ENCODE measurements at places on chromosomes 16 and 17.
A peak's percentile ranks its signal among the peaks of the same experiment; 100 is the strongest.

DNA sequence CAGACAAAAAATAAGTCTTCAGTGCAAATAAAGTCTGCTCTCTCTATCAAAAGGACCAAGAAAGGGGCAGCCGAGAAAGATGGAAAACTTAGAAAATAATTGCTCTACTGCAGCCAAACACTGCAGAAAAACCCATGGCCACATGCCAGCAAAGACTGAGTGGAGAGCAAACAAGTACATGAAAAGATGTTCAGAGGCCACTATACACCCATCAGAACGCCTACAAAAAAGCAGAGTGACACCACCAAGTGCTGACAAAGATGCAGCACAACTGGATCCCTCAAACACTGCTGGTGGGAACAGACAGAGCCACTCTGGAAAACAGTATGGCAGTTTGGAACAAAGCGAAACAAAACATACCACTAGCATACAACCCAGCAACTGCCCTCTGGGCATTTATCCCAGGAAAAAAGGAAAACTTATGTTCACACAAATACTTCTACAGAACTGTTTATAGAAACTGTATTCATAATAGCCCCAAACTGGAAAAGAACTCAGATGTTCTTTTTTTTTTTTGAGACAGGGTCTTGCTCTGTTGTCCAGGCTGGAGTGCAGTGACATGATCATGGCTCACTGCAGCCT, 36.7 kb downstream of the KIAA0753 start:
- peak; percentile 8 for DNase-seq

DNA sequence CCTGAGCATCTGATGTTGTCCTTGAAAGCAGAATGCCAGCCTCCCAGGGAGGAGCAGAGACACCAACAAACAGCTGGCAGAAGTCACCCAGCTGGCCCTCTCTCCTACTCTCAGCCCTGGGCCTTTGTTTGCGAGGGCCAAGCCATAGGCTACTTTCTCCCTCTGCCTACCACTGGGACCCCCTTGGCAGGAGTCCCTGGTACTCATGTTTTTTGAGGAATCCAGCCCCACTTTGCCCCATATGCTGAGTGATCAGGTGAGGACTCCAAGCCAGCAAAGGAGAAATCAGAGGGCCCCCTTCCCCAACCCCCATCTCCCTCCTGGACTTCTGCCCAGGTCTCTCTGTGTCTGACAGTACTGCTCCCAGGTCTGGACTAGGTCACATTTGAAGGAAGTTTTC, 121.9 kb downstream of the USP31 start:
- no peak for DNase-seq

- DNase-seq: no peak
Observed at GRCh38 chr17:17345686-17346427, 42.7 kb downstream of the NT5M start.

DNA sequence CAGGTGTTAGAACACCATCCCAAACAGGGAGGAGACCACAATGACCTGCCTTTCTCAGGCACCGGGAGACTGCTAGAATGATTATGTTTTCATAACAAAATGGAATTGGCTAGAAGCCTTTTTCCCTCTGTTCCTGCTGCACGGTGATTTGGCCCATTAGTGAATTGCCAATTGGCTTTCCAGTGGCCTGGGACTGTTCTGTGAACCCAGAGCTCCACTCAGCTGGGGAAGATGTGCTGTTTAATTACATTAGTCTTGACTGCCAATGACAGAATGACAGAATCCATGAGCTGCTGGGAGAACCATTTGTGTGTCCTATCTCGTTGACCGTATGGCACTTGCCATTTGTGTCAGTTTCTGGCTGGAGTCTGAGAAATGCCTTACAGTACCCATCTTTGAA, 242.9 kb downstream of the CDH11 start:
- no peak for DNase-seq

DNA sequence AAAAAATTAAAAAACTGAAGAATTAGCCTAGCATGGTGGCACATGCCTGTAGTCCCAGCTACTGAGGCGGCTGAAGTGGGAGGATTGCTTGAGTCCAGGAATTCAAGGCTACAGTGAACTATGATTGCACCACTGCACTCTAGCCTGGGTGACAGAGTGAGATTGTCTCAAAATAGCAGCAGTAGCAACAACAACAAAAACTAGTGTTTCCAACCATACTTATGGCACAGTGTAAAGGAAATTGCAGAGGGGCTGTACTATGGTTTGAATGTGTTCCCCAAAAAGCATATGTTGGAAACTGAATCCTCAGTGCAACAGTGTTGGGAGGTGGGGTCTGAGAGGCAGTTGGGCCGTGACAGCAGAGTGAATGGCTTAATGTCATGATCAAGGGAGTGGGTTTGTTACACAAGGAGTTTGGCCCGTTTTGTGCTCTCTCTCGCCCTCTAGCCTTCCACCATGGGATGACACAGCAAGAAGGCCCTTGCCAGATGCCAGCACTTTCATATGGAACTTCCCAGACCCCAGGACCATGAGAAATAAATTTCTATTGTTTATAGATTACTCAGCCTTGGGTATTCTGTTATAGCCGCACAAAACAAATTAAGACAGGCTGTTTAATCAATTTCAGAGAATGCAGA, 70.0 kb downstream of the PGS1 start:
- DNase-seq: no peak

GRCh38 chr17:68777243-68777855, 176.2 kb upstream of the FAM20A start:
- DNase-seq: peak; percentile 91

- DNase-seq: no peak
Observed at GRCh38 chr16:57531635-57532265, 4.6 kb downstream of the CCDC102A start.

GRCh38 chr17:32546031-32546444, 59.2 kb downstream of the CDK5R1 start:
- DNase-seq: peak; percentile 78

GRCh38 chr17:33550261-33550660, 257.2 kb upstream of the ASIC2 start:
- no peak for DNase-seq

DNA sequence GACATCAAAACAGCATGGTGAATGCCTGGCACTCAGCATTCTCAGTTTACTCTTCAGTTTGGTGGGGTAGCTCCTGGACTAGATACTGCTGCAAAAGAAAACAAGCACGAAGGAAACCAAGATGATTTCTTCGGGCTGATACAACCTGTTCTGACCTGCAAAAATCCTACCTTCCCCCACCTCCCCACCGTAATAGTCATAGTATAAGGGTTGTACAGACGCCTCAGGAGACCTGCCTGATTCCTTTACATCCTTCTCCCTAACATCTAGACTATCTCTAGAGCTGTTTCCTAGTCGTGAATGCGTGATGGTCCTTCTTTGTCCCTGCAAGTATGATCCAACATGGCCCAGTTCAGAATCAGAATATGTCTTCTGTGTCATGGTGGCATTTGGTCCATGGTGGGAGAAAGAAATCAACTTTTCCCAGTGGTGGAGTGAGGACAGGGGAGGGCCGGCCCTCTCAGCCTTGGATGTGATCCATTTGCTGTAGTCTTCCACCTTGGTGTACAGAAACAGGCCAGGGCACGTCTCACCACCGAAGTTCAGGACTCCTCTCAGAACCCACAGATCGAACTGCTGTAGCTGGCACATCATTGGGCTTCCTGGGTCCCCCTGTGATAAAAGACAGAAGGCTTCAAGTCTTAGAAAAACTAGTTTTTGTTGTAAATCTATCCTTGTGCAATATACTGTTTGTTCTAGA, 14.5 kb downstream of the PRSS54 start:
- DNase-seq: no peak

DNA sequence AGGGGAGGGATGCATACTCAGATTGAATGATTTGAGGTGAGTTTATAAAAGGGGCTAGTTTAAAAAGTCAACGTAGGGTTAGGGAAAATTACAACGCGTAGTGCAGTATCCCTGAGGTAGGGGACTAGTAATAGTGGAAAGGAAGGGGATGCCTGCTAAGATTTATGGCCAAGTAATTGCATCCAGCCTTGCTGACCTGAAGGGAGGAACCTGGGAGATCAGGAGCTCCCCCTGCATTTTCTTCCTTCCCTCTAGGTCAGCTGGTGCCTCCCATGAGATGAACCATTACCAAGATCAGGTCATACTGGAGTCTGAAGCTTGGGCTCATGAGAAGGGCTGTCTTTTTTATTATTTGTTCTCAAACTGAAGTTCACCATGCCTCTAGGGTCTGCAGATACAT, 606.6 kb downstream of the TMEM114 start:
- no peak for DNase-seq

DNA sequence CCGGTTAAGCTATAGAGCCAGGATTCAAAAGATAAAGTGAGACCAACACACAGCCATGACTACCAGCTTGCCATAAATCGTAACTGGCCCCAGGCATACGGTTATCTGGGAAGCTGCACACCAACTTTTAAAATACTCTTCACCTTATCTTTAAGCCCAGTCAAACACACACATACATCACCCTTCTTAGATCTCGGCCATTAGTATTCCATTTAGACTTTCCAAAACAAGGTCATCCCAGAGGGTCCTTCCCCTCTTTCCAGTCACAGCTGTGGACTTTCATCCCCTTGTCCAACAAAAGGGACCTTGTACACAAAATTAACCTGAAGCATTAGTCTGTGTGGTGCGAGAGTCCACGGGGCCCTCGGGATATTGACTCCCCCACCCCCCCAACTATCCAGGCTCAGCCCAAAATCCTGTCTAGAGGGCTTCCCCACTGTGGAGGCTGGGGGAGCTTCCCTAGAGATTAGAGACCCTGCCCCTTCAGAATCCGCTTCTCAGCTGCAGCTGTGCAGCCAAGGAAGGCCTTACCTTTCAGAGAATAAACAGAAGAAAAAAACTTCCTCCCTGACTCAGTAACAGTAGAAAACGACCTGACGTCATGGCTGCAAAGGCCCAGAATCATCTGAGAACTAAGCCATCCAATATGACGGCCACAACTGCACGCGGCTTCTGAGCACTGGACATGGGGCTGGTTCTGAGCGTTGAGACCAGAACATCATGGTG, 9.9 kb downstream of the ZFHX3 start:
- DNase-seq: no peak

- no peak for DNase-seq
Observed at GRCh38 chr17:66570447-66571195, 264.3 kb upstream of the CACNG5 start.

DNA sequence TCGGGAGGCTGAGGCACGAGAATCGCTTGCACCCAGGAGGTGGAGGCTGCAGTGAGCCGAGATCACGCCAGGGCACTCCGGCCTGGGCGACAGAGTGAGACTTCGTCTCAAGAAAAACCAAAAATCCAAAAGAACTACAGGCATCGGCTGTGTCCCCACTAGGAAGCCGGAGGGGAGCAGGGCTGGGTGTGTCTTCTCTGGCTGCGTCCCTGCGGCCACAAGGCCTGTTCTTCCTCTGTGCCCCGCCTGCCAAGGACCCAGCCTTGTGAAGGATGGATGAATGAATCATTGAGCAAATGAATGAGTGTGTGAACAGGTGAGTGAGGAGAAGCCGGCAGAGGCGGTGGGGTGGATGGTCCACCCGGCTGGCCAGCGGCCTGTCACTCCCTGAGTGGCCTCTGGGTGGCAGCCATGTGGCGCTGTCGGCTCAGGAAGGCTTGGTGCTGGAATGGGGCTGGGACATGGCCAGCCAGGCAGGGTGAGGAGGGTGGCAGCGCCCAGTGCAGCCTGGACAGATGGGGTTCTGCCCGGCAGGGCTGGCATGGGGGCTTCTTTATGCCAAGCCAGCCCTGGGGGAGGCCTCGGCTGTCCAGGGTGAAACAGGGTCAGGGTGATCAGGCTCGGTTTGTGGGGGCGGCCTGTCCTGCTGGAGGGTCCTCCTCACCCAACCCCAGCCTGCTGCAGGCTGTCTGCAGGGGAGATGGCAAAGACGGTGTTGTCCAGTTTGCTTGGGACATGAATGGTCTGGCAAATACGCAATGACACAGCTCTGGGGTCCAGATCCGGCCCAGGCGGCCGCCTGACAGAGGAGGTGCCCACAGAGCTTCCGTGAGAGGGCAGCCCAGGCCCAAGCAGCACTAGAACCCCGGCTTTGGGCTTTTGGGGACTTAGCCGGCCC, 21.7 kb downstream of the SLC25A10 start:
- peak; percentile 33 for DNase-seq

DNA sequence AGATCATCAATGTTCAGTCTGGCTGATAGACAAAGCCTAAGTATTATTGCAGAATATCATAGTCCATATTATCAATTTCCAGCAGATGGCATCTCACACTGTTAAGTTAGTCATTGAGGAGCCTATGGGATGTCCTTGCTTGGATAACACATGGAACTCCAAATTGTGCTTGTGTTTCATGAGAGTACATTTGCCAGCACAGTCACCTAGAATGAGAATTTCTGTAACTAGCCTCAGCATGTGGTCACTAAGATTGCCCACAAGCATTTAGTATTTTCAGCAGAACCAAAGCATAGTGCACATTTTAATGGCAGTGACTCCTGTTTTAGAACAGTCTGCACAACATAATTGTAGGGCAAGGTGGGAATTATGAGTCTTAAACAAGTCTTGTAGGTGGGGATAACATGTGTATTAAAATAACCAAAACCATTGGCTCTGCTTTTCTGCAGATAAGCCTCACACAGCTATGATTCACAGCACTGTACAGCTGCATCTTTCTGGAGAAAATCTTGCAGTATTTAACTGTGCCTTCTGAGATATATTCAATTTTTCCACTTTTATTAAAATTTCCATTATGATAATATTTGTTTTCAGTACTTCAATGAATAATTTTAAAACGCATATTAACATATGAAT, 882.8 kb upstream of the SOX9 start:
- DNase-seq: no peak

DNA sequence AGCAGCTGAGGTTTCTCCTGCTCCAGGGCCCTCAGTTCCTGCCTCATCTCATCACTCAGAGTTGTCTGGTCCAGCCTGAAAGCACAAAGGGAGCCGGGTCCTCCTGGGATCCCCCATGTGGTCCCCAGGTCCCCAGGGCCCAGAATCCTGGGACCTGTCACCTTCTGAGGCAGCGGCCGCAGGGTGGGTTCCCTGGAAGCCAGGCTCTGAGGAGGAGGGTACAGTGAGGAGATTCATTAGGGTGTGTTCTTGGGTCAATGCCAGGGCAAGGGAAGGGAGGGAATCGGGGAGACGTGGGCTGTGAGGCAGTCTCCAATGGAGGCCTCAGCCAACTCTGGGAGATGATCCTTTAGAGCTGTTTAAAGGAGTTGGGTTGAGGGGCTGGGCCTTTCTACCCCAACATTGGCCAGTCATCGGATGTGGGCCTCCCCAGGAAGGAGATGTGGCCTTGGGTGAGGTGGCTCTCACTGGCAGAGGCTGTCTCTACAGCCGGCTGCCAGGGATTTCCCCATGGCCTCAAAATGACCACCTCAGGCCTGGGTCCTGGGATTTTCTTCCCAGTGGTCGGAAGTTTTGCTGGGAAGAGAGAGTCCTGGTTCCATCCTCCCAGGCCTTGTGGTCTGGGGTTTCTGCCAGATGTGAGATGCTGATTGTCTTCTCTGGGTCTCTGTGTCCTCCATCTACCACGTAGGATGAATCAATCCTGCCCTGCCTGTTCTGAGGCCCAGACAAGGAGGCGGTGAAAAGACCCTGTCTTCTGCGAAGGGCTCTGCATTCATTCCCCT, 47.3 kb downstream of the NLRP1 start:
- DNase-seq: no peak

- no peak for DNase-seq
Observed at GRCh38 chr17:44190481-44190880, 3.7 kb downstream of the TMUB2 start.

- no peak for DNase-seq
Observed at GRCh38 chr16:17532338-17532995, 61.7 kb upstream of the XYLT1 start.

- no peak for DNase-seq
Observed at GRCh38 chr17:80719449-80719848, 174.8 kb downstream of the RPTOR start.

All from hypothalamus (tissue), 51 donors.